NCI-H2081 (cell line): ENCODE measurements at places on chromosomes 12 and 14.

- no peak for DNase-seq
Measured at GRCh38 chr14:89241934-89242651, 174.9 kb downstream of the FOXN3 start.

DNA sequence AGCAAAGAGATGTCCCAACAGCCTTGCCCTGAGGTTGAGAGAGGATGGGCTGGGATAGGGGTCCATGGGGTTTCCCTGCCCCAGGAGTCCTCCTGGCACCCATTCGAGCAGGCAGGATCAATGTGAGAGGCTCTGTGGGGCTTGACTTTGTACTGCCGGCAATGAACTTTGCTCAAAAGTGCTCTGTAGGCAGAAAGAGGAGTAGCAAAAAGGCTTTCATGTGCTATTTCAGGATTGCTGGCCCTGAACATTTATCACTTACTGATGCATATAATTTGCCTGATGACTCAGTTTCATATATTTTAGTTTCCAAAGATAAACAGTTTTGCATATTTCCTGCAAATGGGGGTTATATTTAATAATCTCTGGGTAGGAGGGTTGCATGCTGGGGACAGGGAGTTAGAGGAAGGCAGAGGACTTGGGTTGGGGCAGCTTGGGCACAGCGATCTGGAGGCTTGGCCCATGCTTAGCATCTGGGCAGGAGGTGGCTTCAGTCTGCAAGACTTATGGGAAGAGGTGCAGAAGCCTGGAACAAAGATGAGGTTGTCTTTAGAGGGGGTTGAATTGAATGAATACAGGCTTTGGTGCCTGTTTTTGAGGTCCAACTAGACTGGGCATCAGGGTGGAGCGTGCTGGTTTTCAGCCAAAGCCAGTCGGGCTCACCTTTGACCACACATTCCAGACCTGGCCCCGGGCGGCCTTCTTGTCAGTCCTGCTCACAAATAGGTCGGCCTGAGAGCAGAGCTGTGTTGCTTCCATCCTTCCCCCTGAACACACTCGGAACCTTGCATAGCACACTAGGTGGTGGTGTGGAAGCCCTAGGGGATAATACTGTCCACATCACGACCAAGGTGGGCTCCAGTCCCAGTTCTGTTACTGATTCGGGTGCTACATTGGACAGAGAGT is 101.4 kb downstream of the PAPOLA start:
- DNase-seq: no peak

DNA sequence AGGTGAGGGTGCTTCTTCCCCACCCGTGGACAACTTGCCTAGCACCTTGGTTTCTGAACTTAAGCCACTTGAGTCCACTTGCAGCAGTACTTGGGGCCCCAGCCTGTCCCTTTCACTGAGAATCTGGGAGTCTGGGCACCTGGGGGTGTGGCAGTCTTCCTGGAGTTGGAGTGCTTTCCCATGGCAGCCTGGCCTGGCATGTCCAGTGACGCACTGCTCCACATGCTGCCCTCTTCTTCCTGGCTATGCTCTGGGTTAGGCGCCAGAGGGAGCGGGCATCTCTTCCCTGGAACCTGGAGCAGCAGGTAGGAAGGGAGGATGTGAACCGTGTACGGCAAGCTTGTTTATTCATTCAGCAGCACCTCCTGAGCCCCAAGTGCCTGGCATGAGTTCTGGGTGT is 76.4 kb downstream of the PAPOLA start:
- DNase-seq: no peak

- no peak for DNase-seq
Measured at GRCh38 chr14:51613416-51613815, 38.3 kb upstream of the FRMD6 start.

DNA sequence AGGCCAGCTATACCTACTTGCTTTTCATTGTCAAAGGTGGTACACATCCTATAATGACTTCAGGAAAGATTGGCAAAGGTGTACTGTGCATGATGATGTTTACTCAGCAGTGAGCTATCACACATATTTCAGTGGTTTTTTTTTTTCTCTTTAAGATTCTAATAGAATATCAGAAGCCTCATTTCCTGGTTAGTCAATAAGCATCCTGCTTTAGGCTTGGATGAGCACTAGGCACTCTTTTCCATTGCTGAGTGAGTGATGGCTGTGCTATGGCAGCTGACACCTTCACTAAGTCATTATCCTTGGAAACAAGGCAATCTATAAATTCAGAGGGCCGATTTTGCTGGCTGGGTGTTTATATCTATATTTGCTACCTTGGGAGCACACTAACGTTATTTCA is 161.1 kb upstream of the RASSF8 start:
- DNase-seq: no peak

DNA sequence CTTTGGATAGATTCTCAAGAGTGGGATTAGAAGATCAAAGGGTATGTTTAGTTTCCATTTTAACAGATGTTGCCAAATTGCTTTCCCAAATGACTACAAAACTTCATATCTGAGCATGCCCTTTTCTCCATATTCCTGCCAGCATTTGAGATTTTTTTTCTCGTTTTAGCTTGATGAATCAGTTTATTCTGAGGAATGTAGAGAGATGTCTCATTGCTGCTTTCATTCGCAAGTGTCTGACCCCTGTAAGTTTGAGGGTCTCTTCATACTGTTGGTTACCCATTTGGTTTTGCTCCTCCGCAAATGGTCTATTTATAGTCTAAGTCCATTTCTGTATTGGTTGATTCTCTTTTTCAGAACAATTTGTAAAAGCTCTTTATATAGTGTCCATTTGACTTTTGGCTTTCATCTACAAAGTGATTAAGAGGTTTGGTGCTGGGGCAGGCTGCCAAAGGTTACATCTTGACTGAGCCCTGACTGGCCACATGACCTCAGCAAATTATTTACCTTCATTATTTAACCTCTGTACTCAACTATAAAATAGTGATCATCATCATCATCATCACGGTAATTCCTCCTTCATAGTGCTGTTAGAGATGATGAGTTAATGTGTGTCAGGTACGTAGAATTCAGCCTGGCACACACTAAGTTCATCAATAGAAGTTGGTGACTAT is 33.6 kb downstream of the HCAR2 start:
- DNase-seq: no peak

DNA sequence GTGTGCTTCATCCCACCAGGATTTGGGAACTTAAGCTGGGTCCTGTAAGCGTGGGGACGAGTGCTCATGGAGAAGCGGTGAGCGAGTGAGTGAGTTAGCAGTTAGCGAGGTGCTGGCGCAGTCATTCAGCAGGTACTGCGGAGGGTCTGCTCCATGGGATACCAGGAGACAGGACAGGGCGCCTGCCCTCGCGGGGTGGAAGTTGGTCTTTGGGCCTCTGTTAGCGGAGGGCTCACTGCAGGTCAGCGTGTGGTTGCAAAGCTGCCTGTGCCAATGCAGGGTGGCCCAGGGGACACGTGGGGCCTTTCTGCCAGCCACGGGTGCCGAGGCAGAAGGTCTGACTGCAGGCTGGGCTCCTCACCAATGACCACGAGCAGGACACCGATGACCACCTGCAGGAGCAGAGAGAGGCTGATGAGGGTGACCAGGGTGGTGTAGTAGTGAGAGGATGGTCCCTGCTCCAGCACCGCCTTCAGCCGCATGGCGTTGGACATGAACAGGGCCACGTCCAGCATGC is 97.6 kb downstream of the NINJ2 start:
- no peak for DNase-seq

DNA sequence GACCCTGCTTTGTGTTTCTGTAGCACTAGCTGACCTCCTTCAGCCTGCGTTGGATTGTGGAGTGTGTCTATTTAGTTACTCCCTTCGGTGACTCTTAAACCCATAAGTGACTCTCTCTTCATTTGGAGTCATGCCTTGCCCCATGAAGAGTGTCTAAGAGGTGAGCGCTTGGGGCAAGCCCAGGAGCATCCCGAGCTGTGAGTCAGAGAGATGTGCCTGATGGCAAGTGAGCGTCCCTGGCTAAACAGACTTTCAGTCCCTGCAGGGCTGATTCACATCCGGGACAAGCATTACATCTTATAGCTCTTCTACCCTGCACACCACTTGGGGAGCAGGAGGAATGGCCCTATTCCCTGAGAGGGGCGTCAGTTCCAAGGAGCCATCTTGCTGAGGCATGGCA is 24.3 kb upstream of the ATF1 start:
- no peak for DNase-seq

DNA sequence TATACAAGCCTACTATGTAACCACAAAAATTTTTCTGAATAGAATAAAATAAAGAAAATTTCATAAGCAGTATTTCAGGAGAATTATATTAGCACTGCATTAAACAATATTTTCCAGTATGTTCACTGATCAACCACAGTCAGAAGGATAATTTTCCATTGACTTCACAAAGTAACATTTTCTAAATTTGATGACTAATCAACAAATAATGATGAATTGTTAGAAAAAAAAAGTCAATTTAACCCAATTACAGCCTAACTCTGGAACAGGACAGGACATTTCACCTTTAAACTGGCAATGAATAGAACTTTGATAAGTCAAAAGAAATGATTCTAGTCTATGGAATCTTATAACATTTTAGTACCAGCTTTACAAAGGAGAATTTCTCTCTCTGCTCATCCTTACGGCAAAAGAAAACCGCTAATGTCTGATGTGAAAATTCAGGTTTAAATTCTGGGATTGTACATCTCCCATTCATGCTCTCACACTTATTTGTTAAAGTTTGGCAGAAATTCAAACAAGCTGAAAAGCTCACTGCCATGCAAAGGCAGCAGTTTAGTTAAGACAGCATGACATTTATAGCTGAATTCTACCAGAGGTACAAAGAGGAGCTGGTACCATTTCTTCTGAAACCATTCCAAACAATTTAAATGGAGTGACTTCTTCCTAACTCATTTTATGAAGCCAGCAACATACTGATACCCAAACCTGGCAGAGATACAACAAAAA is 84.5 kb downstream of the MDGA2 start:
- DNase-seq: no peak

DNA sequence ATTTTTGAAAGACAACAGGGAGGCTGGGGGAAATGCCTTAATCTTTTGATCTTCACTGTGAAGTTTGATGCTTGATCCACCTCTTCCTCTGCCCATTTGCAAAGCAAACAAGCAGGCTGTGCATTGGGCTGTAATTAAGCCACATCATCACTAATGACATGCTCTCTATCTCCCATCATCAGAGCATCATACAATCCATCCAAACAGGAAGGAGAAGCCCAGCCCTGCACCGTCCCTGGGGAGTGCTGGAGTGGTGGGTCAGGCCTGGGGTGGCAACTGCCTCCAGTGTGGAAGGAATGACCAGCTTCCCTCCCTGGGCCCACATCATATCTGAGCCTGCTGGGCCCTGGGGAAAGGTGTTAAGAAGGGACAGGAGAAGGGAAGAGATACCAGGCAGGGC is 6.9 kb upstream of the KRT74 start:
- no peak for DNase-seq

DNA sequence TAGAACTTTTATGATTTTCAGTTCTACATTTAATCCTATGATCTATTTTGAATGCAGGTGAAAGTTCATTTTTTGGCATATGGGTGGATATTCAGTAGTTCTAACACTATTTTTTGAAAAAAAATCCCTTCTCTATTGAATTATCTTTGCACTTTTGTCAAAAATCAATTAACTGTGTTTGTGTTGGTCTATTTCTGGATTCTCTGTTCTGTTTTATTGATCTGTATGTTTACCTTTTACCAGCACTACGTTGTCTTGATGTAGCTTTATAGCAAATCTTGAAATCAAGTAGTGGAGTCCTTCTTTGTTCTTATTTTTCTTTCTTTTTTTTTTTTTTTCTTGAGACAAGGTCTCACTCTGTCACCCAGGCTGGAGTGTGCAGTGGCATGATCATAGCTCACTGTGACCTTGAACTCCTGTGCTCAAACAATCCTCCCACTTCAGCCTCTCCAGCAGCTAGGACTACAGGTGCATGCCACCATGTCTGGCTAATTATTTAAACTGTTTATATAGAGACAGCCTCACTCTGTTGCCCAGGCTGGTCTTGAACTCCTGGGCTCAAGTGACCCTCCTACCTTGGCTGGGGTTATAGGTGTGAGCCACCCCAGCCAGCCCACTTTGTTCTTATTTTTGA is 31.9 kb downstream of the SLC39A9 start:
- no peak for DNase-seq

GRCh38 chr12:122754790-122755189 is 2.2 kb downstream of the DENR start:
- no peak for DNase-seq

GRCh38 chr12:131189781-131190180 is 236.1 kb downstream of the ADGRD1 start:
- no peak for DNase-seq

DNA sequence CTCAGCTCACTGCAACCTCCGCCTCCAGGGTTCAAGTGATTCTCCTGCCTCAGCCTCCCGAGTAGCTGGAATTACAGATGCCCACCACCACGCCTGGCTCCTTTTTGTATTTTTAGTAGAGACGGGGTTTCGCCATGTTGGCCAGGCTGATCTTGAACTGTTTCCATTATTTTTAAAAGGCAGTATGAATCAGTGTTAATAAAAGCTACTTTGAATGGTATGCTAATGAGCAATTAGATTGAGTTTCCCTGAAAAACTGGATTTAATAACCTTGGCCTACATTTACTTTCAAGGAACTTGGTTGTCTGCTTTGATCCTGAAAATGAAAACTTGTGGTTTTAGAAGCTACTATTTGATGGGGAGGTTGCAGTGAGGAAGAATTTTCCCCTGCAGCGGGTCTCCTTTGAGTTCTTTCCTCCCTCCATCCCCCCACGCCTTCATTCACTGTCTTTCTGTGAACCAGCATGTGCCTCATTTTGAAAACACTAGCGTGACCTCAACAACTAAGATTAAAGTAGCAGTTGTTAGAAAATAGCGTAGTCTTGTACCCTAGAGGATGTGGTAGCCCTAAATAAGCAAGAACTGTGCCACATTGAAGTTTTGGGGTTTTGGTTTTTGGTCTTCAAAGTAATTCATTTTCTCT is 17.8 kb upstream of the RPS6KA5 start:
- no peak for DNase-seq

- DNase-seq: no peak
Measured at GRCh38 chr12:57250541-57250940, 446 bp downstream of the STAC3 start.

- DNase-seq: no peak
Measured at GRCh38 chr14:75295061-75295461, 16.4 kb downstream of the FOS start.
